LHCN-M2 (cell line): ENCODE measurements at places on chromosomes 4 and X. TPM values are rescaled to one million over a fixed set of nuclear protein-coding genes. Genes with fewer than 3 reads are reported as not detected.
A peak's percentile ranks its signal among the peaks of the same experiment; 100 is the strongest.

Gene STS
- total RNA-seq, result 7.9 and 10.0 TPM in 2 replicates

Gene GAGE13
- not detected in 2 replicates for total RNA-seq

DNA sequence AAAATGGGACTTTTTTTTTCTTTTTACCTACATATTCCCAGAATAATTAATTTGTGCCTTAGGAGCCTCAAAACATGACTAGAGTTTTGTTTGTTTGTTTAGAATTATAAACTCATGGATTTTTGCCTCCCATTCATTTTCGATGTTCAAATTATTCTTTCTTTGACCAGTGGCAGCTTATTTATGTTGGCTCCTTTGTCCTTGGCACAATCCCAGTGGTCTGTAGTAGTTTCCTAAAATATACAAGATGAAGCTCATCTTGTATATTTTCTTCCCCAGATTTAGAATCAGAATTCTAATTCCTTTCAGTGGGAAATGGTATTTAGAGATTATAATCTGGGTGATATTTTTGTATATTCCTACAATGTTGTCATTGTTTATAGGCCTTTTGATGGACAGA, 27.2 kb downstream of the DCK start:
- no peak for DNase-seq

- peak; percentile 48 for DNase-seq
Observed at GRCh38 chrX:68183612-68184214, 249.6 kb downstream of the OPHN1 start.

DNA sequence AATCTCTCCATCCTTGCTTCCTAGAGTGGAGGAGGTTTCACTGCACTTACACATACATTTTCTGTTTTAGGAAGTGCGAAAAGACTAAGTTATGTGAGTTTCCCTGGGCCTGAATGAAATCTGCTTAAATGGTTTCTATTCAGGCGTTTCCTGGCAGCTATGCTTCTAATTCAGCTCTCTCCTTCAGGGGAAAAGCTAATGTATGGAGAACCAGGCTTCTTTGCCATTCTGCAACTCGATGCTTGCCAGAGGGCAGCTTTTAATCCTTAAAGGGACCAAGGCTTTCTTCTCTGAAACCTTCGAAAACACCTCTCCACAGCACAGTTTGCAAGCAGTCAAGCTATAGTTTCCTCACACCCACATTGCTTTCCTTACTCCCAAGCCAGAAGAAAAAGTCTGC, 89.5 kb upstream of the ARX start:
- no peak for DNase-seq

- DNase-seq, result no peak
Observed at GRCh38 chrX:127558811-127559210, 493.4 kb downstream of the ACTRT1 start.

DNA sequence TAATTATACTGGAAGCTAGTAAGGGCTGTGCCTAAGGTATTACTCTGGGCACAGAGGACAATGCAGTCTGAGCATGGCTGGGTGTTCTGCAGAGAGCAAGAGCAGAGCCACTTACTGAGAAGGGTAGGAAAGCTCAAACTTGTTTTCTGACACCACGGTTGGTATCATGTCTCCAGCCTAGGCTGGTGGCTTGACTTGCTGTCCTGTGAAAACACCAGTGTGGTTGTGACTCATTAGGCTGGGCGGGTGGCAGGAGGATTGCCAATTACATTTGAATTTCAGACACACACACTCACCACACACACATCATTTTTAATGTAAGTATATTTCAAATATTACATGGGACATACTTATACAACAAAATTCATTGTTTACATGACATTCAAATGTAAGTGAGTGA, 19.7 kb upstream of the MTM1 start:
- DNase-seq, result peak; percentile 75

GRCh38 chr4:123291329-123291728, 105.3 kb upstream of the SPRY1 start:
- no peak for DNase-seq

DNA sequence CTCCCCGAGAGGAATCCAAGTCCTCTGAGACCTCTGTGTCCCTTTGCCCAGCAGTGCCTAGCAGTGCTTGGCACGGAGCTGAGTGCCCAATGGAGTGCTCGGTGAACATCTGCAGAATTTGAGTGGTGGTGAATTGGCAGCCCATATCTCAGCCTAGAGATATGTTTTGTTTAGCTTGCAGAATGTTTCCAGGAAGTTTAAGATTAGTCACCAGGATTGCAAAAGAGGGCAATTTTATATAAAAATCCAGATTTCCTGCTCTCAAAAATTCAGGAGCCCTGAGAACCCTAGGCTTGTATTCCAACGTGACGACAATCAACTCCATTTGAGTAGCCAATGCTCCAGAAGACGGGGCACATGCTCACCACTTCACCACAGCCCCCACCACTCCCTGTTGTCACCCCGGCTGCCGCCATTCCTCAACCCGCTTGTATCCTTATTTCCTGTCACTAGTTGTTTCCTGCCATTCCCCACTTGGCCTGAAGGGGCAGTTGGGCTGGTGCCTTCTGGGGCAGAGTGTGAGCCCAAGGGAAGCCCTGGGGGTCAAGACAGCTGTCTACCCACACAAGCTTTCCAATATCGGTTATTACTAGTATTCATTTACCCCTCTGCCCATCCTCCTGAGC, 116.9 kb downstream of the EFNB1 start:
- peak; percentile 29 for DNase-seq

DNA sequence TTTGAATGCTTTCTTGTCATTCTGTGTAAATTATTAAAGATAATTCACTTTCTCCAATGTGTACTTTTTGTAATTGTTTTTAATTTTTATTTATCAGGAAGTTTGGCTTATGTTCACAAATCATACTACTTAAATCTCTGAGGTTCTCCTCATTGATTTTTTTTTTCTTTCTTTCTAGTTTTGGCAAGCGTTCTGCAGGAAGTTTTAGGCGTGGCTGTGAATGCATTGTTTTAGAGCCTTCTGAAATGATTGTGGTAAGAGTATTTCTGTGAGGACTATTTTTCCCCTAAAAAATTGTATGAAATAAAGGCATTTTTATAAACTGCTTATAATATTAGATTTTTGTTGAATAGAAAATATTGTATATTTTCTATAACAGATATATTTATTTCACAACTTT, 135.8 kb downstream of the RAPGEF2 start:
- DNase-seq, result no peak

- DNase-seq, result no peak
Observed at GRCh38 chrX:119687661-119688413, 5.1 kb downstream of the SEPTIN6 start.
